ENCODE measurements at places on chromosomes 11 and 22. TPM values are rescaled to one million over a fixed set of nuclear protein-coding genes. Genes with fewer than 3 reads are reported as not detected.

Gene ANGPTL5
- not detected for total RNA-seq

GRCh38 chr22:20803696-20804324 lies 29.9 kb downstream of the SERPIND1 start:
- no peak overlapping the region for H3K27ac ChIP-seq
- no peaks in the 10 kb centered on the region for H3K27me3 ChIP-seq
- H3K4me3 ChIP-seq = no peak overlapping the region

DNA sequence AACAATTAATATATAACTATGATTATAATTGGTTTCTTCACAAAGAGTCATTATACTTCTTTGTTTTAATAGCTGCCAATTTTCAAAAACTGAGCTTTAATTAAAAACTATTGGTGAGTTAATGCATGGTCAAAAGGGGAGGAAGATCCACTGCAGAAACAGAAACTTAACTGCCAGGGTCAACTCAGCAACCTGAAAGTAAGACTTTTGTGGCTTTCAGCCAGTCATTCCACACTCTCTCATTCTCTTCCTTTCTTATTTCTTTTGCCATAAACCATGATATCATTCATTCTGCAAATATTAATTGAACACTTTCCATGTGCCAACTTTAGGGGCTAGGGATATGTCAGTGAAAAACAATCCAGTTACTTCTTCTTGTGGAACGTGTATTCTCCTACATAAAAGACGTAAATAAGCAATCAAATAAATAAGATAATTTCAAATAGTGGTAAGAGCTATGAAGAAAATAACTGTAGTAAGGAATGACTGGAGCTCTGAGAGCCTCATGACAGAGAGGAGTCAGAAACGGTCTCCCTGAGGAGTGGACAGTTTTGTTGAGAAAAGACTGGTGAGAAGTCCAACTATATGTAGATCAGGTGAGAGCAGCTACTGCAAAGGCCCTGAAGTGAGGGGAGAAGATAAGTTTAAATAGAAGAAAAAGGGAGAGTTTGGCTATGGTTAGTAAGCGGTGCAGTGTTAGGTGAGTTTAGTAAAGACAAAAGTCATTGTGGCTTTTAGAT lies 130.5 kb downstream of the GRIA4 start:
- no peak for DNase-seq
- H3K27me3 ChIP-seq = no peaks in the 10 kb centered on the region

- DNase-seq = peak; percentile 93
- H3K27me3 ChIP-seq = peaks cover 52% of the 10 kb centered on the region
- H3K27ac ChIP-seq = no peak overlapping the region
These were observed 38.5 kb upstream of the GLYATL1 start for GRCh38 chr11:58900479-58901420.

GRCh38 chr11:3202305-3202704 lies 16.3 kb downstream of the MRGPRG start:
- H3K27me3 ChIP-seq = peaks cover 6% of the 10 kb centered on the region
- no peak for DNase-seq
- peaks cover 13% of the 10 kb centered on the region for H3K4me1 ChIP-seq
- H3K27ac ChIP-seq = no peak overlapping the region

GRCh38 chr11:76771446-76772099 lies 11.6 kb upstream of the TSKU start:
- no peaks in the 10 kb centered on the region for H3K27me3 ChIP-seq
- H3K4me1 ChIP-seq = peaks cover 72% of the 10 kb centered on the region
- no peak overlapping the region for H3K4me3 ChIP-seq
- H3K27ac ChIP-seq = peak overlapping the region; percentile 89
- H3K36me3 ChIP-seq = no peaks in the 10 kb centered on the region
- DNase-seq = no peak

DNA sequence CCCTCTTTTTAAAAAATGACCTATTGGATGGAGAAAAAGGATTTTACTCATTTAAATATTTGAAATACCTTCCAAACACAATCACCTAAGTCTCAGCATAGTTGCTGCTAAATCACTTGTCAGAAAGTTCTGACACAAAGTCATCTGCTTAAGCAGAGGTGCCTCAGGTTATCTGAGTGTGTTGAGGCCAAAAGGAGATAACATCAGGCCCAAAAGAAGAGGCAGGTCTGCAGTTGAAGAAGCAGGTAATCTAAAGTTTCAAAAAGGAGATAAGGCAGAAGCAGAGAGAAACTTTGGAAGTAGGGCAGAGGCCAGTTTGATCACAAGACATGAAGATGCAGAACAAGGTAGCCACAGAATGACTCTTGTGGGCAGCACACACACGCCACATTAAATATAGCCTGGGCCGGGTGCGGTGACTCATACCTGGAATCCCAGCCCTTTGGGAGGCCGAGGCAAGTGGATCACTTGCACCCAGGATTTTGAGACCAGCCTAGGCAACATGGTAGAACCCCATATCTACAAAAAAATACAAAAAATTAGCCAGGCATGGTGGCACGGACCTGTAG lies 175.7 kb upstream of the API5 start:
- H3K36me3 ChIP-seq = no peaks in the 10 kb centered on the region
- H3K27ac ChIP-seq = no peak overlapping the region
- no peak overlapping the region for H3K4me3 ChIP-seq
- no peak for DNase-seq
- no peaks in the 10 kb centered on the region for H3K27me3 ChIP-seq
